ENCODE measurements at places on chromosomes 2 and 18.
A peak's percentile ranks its signal among the peaks of the same experiment; 100 is the strongest.

GRCh38 chr2:28276076-28276618 lies 116.5 kb upstream of the FOSL2 start:
- peak; percentile 66 for DNase-seq

DNA sequence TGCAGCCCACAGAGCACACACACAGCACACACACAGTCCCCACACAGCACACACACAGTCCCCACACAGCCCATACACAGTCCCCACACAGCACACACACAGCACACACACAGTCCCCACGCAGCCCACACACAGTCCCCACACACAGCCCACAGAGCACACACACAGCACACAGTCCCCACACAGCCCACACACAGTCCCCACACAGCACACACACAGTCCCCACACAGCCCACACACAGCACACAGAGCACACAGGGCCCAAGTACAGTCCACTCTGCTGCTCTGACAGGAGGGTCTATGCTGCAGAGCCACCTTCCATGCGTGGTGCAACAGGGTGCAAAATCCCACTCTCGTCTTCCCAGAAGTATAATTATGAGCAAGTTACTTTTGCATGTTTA lies 240.5 kb upstream of the SALL3 start:
- no peak for DNase-seq

DNA sequence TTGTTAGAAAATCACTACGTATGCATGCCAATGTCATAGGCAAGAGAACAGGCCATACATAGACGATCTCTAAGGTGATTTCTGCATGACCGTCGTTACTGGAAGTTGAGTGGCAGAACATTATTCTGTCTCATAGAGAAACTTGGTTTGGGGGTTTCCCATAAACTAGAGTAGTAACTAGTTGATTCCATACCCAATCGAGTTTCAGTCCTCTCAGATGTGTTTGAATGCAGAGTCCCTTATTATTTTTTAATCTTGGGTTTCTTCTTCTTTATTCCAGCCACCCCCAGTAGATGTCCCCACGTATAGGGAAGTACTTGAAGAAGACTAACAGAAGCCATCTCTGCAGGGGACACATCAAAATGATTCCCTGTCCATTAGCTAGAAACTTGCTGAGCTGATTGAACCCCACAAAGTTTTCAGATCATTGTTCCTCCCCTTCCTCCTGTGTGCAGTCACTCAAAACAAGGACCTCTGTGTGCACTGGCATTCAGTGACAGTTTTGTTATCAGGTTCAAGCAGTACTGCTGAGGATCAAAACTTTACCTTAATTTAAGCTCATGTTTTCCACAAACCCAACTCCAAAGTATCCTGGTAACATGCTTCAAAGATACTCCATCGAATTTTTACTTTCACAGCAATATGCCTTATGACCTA lies 68.4 kb upstream of the CDCA7 start:
- no peak for DNase-seq

DNA sequence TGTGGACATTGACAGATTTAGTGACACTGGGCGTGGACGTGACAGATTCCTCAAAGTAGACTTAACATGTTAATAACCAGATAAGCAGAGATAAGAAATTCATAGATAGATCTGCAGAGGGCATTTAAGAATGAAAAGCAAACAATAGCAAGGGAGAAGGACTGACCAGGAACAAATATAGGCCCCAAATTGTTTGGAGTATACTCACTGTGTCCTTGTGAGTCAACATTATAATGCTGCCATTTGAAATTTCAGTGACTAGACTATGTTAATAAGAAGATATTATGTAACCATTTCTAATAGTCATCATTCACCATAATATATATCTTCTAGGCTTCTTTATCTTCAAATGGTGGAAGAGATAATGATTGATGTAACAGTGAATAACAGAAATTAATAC lies 78.1 kb upstream of the SLC38A11 start:
- no peak for DNase-seq

DNA sequence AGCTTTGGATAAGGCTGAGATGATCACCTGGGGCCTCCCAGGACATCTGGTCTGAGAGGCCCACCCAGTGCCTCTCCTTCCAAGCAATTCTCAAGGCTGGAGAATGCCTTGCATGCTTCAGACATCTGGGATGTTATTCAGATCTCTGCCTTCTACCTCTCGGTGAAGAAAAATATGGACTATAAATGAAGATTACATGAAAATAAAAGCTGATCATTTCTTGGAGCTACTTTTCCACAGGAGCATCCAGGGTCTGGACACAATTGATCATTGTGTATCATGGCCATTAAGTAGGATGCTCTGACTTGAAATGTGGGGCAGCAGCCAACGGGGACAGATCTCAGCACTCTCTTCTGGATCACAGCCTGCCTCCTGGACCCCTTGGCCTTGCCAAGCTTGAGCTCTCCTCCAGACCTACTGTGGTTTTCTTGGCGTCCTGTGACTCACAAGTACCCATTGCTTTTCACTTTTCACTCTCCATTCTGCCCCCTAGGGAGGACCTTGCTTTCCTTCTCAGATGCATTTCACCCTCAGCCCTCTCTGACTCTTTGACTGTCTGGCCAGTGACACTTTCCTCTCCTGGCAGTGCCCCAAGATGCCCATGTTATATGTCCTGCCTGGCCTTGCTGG lies 203.1 kb downstream of the INSIG2 start:
- no peak for DNase-seq

DNA sequence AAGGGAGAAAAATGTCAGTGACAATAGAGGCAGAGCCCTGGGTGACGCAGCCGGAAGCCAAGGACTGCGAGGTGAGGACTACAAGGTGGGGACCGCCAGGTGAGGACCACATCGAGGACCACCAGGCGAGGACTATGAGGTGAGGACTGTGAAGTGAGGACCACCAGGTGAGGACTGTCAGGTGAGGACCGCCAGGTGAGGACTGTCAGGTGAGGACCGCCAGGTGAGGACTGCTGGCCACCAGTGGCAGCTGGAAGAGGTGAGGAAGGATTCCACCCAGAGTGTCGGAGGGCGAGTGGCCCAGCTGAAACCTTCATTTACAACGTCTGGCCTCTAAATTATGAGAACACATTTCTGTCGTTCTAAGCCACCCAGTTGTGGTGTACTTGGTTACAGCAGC lies 41.6 kb downstream of the CYB5A start:
- DNase-seq: no peak

DNA sequence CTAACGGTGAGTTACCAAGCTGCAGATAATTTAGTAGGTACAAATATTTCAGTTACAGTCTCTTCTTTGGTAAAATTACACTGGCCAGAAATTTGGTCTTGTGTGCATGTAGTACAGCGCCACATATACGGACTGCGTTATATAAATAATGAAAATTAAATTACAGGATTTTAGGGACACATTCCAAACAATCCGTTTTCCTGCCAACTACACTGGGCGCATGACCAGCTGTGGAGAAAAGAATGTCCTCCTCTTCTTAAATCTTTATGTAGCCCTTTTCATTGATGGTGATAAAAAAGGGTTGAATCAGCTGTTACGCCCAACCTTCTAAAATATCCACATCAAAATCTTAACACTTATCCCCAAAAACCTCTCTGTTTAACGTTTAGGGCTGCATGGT lies 37.5 kb downstream of the TCF4 start:
- DNase-seq: no peak

- no peak for DNase-seq
These were observed 166.7 kb upstream of the GLI2 start for GRCh38 chr2:120568975-120569268.

- peak; percentile 49 for DNase-seq
These were observed 51.1 kb downstream of the PAPOLG start for GRCh38 chr2:60806988-60807681.

DNA sequence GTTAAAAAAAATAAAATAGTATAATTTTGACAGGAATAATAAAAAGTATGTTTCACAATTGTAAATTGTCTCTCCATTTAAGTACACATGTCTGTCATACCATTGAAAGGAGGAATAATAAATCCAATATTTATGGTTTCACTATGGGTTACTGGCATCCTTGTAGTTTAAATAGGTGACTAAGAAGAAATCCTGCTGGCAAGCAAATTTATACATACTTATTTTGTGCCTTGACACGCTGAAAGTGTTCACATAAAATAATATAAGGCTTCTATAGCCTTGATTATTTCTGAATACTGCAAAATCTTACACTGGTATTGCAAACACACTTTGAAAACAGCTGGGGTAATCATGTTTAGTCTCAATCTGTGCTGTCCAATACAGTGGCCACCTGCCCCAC lies 138.3 kb upstream of the ETAA1 start:
- no peak for DNase-seq

DNA sequence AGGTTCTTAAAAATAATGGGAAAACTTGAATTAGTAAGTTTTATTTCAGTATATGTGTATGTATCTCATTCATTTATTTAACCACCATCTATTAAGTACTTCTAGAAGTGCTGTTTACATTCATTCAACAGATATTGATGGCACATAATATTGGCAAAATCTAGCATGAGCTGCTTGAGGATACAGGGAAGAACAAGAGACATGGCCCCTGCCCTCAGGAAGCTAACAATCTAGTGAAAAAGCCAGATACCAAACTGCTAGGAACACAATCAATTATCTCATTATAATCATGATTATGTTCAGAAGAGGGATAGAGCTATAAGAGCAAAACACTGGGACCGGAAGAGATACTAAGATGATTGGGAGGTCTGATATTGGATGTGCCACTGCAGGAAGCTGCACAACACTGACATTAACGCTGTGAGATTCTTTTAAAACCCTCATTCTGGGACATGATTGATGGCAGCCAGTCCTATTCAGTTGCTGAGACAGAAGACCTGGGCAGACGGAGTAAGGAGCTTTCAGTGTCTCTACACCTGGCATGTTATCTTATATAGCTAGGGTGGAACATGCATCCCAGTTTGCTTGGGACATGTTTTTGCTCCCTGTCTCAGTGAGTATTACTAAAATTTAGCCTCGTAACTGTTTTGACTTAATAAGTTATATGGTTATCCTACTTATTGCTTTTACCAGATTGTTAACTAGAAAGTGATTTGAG lies 314.1 kb downstream of the STK39 start:
- no peak for DNase-seq

Measured in CD4-positive, alpha-beta T cell treated with Interleukin-2 at 100 ng/mL for 4 hours (primary cell).